HS-5 (cell line): ENCODE measurements at places on chromosomes 16 and 17.

GRCh38 chr17:75507733-75508719 lies 7.3 kb downstream of the CASKIN2 start:
- DNase-seq, result no peak

GRCh38 chr16:49830873-49831272 lies 25.0 kb downstream of the ZNF423 start:
- no peak for DNase-seq

DNA sequence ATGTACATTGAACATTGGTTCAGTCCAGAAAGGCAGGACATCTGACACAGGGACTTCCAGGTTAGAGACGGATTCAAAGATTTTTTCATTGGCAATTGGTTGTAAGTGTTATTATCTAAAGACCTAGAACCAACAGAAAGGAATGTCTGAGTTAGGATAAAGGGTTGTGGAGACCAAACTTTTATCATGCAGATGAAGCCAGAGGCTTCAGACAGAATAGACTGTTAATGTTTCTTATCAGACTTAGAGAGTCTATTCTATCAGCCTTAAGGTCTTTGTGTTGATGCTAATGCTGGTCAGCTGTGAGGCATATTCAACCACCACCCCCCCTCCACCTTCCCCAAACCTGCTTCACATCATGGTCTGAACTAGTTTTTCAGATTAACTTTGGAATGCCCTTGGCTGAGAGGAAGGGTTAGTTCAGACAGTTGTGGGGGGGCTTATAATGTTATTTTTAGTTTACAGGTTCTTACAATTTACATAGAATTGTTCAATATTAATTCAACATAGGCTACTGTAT lies 2.1 kb upstream of the ITGB3 start:
- DNase-seq, result no peak

DNA sequence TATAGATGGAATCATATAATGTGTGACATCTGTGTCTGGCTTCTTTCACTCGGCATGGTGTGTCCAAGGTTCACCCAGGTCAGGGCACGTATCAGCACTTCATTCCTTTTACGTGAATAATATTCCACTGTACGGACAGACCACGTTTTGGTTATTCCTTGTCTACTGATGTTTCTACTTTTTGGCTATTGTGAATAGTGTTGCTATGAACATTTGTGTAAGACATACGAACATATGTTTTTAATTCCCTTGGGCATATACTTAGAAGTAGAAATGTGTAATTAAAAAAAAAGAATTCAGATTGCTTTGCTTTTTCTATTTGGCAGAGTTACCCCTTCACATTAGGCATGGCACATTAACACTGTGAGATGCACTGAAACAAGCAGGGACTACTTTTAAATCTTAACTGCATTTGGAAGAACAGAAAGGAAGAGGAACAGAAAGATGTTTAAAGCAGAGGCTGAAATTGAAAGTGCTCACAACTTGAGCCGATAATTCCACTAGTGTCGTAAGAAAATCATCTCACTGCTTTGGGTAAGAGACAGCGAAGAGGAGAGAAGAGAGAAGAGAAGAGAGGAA lies 105.3 kb downstream of the VPS53 start:
- DNase-seq, result no peak

GRCh38 chr16:29023279-29024277 lies 38.7 kb downstream of the LAT start:
- no peak for DNase-seq

DNA sequence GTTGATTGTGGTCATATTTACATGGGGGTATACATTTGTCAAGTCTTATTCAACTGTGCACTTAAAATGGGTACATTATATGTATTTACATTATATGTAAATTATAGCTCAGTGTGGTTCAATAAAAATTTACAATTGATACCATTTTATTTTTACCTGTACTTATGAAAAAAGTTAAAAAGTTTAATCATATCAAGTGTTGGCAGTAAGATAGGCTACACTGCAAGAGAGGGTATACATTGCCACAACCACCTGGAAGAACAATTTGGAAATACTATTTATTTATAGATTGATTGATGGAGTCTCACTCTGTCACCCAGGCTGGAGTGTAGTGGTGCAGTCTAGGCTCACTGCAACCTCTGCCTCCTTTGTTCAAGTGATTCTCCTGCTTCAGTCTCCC lies 453.3 kb downstream of the XYLT1 start:
- no peak for DNase-seq

DNA sequence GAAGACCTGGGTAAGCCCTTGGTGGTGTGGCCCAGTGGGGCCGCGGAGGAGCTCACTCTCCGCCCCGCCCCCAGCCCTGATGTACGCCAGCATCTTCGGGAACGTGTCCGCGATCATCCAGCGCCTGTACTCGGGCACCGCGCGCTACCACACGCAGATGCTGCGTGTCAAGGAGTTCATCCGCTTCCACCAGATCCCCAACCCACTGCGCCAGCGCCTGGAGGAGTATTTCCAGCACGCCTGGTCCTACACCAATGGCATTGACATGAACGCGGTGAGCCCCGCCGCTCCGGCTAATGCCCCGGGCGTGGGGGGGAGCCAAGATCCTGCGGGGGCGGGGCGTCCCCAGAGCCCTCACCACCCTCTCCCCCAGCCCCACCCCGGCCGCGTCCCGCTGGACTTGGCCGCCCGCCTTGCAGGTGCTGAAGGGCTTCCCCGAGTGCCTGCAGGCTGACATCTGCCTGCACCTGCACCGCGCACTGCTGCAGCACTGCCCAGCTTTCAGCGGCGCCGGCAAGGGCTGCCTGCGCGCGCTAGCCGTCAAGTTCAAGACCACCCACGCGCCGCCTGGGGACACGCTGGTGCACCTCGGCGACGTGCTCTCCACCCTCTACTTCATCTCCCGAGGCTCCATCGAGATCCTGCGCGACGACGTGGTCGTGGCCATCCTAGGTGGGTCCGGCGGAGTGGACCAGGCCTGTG lies 12.1 kb upstream of the DCAF7 start:
- DNase-seq, result no peak

DNA sequence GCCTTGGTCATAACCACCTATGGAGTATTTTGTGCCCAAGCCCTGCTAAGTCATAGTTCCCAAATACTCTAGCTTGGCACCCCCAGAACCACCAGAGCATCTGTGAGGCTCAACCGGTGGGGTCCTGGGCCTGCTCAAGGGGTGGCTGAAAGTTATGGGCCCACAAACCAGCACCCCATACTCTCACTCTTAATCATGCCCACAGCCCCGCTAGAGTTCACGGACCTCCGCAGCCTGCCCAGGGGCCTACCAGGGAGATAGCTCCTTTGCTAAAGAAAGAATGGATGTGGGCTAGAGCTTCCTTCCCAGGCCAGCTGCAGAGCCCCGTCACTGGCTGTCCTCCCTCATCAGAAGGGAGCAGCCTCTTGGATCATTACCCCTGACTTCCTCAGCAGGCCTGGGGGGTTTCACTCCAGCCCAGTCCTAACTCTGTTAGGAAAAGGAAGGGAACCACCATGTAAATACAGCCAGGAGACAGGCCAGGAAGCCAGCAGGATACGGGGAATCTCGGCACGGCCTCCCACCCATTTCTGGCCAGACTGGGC lies 1.4 kb downstream of the GIT1 start:
- DNase-seq, result no peak

- DNase-seq, result no peak
Observed at GRCh38 chr16:56970934-56971767, 9.4 kb downstream of the CETP start.

DNA sequence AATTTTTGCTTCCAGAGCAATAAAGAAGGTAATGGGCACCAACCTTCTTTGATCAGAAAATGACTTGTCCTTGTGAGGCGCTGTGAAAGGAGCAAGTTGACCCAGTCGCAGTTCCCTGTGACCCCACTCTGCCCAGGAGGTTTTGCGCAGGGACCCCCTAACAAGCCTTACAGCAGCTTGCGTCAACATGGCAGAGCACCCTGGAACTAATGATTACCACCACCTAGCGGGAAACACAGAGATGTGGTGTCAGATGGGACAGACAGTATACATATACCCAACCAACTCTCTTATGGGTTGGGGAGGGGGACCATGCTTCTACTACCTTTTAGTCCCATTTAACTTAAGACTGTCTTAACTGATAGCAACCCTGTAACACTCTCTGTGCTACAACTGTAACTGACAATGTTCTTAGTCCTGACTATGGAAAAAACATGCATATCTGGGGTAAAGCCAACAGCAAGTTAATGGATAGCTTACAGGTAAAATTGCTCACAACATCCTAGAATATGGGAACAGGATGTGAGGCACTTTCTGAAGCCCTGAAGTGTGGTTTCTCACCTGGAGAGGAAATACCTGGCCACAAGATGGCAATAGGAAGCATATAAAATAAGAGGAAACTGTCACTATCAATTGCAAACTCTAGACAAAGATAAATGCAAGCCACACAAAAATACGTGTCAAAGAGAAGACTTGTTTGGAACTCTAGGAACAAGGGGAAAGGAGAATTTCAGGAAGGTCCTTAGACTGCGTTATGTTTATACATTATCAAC lies 3.0 kb downstream of the KARS1 start:
- DNase-seq, result no peak

DNA sequence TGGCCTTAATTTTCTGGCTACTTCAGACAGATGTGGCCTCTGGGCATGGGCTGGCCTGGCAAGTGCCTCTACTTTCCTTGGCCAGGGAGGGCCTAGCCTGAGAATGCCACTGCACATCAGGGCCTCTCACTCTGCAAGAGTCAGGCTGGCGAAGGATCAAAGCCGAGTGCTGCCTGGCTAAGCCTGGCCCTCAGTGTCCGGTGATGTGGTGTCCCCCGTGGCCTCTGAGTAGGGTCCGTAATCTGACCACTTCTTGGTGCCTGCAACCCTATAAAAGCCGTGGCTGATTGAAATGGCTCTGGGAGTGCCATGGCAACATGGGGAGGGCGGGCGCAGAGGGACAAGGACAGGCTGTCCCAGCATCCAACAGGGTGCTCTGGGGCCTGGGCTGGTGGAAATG lies 30.2 kb downstream of the TBX4 start:
- no peak for DNase-seq

GRCh38 chr16:60318486-60318885 lies 1584.4 kb upstream of the GOT2 start:
- no peak for DNase-seq
